ENCODE measurements at places on chromosomes 5 and 9.

DNA sequence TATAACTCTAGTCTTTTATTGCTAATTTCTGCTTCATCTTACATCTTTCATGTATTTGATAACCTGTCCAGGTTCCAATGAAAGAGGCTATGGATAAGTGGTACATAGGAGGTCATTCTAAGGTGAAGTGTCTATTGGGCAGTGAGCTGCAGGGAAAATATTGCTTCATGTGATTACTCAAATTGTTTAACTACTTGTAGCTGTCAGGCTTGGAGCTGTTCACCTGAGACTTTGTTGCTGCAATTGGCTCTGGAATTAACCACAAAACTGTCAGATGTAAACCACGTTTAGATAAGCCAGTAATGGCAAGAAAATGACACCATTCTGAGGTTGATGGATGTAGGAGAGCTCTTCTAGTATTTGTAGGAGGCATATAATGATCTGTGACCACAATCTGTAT lies 26.0 kb downstream of the ADAMTSL1 start:
- no peak for DNase-seq

DNA sequence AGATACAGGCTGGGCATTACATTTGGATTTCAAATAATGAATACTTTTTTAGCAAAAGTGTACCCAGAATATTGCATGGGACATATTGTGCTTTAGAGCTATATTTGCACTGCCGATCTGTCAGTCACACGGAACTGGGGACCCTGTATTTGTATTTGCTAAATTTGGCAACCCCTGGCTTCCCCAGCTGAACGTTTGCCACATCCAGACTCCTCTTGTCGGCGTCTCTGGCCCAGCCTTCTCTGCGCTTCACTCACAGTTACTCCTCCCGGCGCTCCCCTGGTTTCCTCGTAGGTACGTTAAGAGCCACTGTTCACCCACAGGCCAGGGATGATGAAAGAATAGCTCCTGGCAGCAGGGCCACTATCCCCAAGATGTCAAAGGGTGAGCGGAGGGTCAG lies 58.7 kb downstream of the NSUN2 start:
- DNase-seq, result no peak

DNA sequence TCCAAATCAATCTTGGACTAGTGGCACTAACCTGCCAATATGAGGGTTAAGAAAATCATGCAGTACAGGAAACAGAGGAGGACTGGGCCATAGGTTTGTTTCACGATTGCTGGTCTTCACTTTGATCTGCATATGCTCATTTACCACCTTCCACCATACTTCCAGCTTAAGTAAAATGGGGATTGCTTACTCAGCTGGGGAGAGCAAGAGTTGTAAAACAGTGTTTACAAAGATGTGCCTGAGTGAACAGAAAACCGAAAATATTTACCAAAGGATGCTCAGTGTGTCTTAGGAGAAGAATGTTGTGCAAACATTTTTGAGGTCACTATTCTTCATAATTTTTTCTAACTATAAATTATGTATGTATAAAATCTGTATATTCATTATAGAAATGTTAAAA lies 65.1 kb upstream of the DNAH5 start:
- DNase-seq, result no peak

GRCh38 chr5:157915638-157916037 lies 56.7 kb upstream of the CLINT1 start:
- no peak for DNase-seq

DNA sequence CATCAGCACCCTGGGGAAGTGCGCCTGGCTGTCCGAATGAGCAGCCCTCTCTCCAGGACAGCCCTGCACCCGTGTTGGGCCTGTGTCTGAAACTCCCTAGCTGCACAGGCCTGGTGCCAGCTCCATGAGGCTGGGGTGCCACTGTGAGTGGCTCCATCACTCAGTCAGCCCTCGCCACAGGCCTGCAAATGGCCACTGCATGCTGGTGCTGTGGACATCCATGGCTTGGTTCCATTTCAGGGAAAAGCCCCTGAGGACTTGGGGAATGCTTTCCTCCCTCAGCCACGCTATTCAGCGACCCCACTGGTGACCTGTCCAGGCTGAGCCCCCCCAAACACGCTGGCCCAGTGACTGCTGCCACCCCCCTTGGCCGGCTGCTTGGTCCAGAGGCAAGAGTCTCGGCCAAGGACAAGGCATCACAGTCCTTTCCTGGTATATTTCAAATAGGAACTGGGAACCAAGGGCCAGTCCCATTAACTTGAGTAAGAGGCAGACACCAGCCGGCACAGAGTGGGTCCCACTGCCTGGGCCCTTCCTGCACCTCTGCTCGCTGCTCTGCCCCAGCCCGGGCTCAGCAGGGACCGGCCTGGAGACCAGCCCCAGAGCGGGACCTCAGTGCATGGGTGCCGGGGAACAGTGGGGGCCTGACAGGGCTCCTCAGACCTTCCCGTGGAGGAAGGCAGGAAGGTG lies 181.3 kb downstream of the AUH start:
- no peak for DNase-seq

GRCh38 chr5:68953875-68954617 lies 139.8 kb upstream of the SLC30A5 start:
- no peak for DNase-seq

DNA sequence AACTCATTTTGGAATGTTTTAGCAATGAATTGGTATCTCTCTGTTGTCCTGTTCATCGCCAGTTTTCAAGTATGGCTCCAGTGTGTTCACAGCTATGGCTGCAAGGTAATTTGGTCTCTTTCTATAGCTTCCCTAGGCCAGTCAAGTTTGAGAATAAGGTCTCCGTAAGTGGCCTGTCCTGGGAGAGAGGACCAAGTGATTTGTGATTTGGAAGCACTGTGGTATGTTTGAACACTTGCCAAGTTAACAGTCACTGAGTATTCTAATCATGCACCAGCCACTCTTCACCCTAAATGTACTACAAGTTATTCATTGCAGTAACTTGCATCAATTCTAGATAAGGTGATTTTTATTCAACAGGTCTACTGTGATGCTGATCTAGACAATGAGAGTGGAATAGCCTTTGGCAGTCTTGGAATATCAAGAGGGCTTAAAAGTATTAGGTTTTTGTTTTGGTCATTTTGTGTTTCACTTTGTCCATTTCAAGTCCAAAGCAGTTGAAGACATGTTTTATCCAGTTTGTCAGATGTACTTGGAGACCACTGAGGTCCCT lies 41.1 kb downstream of the G3BP1 start:
- no peak for DNase-seq

DNA sequence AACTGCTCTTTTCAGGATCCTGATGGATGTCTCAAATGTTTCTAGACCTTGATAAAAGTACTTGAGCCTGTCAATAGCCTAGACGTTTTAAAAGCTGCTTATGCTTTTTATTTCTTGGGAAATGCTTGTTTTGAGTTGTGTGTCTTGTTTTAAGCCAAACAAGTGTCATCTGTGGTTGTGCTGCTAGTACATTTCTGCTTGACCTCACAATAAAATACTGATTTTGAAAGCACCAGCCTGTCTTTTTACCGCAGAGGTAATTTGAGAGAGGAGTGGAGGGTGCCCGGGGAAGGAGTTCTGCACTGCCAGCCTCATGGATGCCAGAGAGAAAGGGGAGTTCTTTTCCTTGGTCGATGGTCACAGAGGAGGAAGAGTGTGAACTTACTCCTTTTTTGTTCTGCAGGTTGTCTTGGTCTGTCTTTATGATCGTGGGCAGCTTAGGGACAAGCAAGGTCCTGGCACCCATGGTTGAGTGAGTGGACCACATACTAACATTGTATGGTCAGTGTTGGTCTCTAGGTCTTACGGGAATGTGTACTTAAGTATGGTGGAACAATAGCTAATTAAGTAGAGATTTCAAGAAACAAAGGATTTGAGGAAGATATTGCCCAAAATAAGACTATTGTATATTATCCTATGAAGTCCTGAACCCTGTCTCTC lies 61.0 kb downstream of the TRIO start:
- DNase-seq, result no peak

DNA sequence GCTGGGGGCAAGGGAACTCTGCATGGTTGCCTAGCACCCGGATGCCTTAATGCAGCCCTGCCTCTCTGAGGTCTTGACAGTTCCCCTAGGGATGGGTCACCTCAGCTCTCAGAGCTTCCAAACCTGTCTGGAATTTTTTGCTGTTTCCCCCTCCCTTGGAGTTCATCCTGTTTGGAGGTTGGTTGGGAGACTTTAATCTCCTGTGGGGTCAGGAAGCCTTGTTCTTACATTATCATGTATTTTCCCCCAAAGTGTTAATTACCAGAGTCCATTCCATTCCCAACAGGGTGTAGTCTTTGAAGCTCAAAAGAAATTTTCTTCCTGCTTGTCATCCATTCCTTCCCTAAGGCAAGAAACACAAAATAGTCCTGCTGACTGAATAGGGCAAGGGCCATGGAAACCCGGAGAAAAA lies 150.3 kb upstream of the SPRY4 start:
- no peak for DNase-seq

DNA sequence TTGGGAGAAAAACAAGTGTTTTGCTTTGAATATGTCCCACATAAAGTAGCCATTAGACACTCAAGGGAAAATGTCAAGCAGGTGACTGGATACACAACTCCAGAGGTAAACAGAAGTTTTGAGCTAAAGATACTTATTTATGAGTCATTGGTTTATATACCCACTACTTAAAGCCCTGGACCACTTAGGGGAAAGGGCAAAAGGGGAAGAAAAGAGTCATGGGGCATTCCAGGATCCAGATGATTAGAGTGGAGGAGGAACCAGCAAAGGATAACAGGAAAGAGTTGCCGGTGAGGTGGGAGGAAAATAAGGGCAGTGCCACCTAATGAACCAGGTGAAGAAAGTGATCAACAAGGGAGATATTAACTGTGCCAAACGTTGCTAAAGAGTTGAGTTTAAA lies 254.2 kb upstream of the NR4A3 start:
- DNase-seq, result no peak

DNA sequence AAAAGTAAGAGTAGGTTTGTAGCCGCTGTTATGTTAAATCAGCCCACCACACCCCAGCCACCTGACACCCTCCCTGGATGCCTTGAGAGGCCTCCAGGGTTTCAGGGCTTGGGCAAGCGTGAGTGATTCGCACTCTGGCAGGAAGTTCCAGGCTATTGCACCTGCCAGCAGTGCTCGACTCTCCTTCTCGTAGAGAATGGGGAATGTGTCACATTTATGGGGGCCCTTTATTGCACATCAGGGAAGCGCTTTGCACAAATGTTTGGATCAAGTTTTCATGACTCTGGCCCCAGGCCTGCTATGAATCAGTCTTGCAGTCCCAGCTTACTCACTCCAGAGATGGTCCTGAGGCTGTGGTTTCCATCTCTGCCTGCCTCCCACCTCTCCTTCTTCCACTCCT lies 66.1 kb upstream of the ADRA1B start:
- DNase-seq, result no peak

DNA sequence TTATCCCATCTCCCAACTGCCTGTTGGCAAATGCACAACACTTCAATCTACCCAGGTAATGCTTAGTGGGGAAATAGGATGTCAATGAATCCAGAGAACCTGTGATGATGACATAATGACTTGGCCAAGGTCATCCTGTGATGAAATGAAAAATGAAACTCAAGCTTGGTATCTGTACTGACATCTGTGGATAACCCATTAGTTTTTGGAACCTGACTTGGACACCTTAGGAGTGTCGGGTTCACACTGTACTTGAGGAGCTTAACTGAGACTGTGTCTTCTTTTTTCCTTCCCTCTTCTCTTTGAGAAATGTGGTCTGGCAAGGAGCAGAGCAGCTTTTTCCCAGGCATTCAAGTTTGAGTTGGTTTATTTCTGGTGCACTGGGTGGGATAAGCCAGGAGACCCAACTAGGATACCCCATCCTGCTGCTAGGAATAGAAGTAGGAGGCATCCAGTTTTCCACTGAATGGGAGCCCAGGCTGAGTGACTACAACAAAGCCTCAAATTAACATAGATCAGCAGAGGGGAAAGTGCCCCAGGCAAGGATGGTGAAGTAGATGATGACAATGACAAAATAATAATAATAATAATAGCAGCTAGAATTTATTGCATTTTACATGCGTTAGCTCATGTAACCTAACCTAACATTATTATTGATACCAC lies 72.1 kb downstream of the ADRB2 start:
- DNase-seq, result no peak

- no peak for DNase-seq
Measured at GRCh38 chr9:92696619-92697018, 26.7 kb upstream of the IPPK start.

DNA sequence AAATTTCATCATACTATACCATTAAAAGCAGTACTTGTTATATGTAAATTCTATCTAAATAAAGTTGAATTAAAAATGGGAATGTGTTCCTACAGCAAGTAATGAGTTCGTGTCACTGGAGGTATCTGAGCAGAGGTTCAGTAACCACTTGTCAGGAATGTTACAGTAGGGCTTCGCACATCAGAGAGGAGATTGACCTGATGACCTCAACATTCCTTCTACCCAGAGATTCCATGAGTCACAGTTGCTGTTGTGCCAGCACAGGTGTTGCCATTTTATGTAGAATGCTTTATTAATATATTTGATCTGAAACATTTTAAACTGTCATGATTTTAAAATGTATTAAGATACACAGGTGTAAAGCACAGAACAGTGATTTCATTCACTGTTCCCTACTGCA lies 60.3 kb downstream of the STX17 start:
- no peak for DNase-seq

GRCh38 chr5:134082264-134082992 lies 32.1 kb upstream of the TCF7 start:
- no peak for DNase-seq

GRCh38 chr5:116883875-116884274 lies 309.3 kb upstream of the SEMA6A start:
- DNase-seq, result no peak

GRCh38 chr5:14928661-14929060 lies 57.1 kb upstream of the ANKH start:
- no peak for DNase-seq

DNA sequence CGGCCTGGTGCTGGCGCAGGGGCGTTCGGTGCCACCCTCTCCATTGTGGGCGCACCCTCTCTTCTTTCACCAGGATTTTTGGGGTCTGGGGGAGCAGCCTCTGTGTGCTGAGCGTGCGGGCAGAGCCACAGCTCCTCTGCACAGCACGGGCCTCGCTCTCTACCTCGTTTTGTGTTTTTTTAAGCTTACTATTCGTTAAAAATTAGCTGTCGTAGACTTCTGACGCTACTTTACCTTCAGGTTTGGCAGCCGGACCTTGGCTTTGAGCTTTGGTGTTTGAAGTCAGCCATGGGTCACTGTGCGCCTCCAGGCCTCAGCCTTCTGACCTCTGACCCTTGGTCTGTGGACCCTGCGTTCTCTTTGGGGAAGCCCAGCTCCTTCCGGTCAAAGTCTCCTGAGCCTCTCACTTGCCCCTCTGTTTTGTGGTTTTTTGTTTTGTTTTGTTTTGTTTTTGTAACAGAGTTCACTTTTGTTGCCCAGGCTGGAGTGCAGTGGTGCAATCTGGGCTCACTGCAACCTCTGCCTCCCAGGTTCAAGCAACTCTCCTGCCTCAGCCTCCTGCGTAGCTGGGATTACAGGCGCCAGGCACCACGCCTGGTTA lies 88.2 kb upstream of the CACNA1B start:
- DNase-seq, result no peak

- no peak for DNase-seq
Measured at GRCh38 chr5:156420665-156421064, 93.7 kb downstream of the SGCD start.
